Kidney (tissue), 22 donors: ENCODE measurements at places on chromosomes 16 and 17.

- no peak for DNase-seq
Measured at GRCh38 chr16:85663891-85664321, 24.8 kb downstream of the GINS2 start.

GRCh38 chr17:55677446-55677845, 45.2 kb downstream of the TMEM100 start:
- DNase-seq = no peak

- no peak for DNase-seq
Measured at GRCh38 chr16:87657621-87658192, 55.4 kb downstream of the JPH3 start.

- DNase-seq = no peak
Measured at GRCh38 chr16:14187517-14188338, 116.6 kb downstream of the MRTFB start.

GRCh38 chr16:56041556-56042140, 149.6 kb upstream of the GNAO1 start:
- DNase-seq = peak; percentile 57

DNA sequence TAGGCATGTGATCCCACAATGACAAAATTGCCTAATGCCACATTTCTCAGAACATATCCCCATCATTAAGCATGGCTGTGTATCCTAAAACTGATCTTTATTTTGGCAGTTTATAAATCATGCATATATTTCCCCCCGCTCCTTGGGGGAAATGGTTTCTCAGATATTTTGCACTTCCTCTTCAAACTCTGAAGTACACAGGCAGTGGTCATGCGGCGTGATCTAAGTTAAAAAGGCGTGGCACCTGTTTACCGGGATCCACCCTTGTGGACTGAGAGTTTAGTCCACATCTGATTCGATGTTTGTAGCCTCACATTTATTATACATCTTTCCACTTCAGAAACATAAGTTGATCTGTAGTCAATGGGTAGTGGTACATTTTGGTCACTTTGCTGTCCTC, 51.4 kb downstream of the USP10 start:
- no peak for DNase-seq

- DNase-seq = no peak
Measured at GRCh38 chr17:65022751-65023700, 33.5 kb downstream of the GNA13 start.

DNA sequence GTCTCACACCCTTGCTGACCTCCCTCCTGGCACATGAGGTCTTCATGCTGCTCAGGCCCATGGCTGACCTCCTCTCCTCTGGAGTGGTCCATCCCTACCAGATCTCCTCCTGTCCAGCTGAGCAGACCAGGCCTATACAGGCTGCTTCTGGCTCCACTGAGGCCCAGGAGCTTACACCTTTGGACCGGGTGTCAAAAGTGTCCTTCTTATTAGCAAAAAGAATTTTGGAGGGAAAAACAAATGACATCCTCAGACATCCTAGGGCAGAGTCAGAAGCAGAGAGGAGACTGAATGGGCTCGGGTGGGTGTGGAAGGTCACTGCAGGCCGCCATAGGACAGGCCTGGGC, 38.1 kb downstream of the WSB1 start:
- peak; percentile 53 for DNase-seq

GRCh38 chr17:15955793-15956541, 11.0 kb downstream of the ADORA2B start:
- DNase-seq = no peak

GRCh38 chr17:30716461-30717290, 107.8 kb downstream of the CRLF3 start:
- no peak for DNase-seq

- no peak for DNase-seq
Measured at GRCh38 chr17:63419949-63420867, 25.9 kb downstream of the CYB561 start.

DNA sequence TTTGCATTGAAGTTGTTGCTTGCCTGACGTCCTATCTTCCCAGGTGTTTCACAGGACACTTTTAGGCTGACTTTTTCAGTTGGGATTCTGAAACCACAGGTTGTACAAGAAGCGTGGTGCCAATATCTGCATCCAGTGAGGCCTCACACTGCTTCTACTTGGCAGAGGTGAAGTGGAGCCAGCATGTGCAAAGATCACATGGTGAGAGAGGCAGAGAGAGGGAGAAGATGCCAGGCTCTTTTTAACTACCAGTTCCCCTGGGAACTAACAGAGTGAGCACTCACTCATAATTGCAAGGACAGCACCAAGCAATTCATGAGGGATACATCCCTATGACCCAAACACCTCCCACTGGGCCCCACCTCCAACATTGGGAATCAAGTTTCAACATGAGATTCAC, 5.8 kb upstream of the ABCA6 start:
- DNase-seq = no peak

DNA sequence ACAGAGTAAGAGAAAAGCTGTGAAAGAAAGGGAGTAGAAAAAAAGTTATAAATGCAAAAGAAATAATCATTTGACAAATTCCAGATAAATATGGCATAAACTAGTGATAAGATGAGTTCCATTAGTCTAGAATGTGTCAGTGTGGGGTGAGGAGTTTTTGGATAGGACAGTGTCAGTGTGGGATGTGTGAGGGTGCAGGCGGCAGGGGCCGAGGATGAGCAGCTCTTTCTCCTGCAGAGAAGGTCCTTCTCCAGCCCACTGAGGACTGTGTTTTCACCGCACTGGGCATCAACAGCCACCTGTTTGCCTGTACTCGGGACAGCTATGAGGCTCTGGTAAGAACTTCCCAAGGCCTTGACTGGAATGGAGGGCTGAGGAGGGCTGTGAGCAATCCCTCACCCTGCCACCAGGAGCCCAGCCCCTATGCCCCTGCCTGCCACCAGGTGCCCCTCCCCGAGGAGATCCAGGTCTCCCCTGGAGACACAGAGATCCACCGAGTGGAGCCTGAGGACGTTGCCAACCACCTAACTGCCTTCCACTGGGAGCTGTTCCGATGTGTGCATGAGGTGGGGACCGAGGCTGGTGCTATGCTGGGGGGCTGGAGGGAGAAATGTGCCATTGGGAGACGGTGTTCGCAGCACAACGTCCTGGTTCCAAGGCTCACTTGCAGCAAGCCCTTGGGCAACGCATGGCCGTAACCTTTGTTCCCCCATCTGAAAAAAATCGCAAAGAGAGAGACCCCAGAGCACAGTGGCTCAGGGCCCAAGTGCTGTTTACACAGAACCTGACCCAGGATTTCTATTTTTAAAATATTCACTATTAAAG, 13.1 kb downstream of the RAPGEFL1 start:
- DNase-seq = no peak

DNA sequence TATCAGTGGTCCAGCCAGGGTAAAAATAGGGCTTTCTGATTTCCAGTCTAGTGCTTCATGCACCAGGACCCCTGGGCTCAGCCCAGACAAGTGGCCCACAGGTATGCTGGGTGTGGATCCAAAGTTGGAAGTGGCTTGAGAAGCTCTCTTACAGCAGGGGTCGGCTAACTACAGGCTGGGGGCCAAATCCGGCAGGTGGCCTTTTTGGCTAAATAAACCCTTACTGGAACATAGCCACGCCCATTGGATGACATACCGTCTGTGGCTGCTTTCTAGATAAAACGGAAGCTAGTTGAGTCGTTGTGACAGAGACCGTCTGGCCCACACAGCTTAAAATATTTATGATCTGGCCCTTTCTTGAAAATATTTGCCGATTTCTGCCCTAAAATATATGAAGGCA, 119.0 kb upstream of the CDC42EP4 start:
- peak; percentile 39 for DNase-seq
